ENCODE measurements at places on chromosomes 11 and 22.

GRCh38 chr11:67391304-67392182 is at the start of gene RAD9A:
Gene RAD9A (plus strand): TSS chr11:67391986. CDS start chr11:67392045, 59 bp downstream.
- peak; percentile 95 for DNase-seq

GRCh38 chr11:102831489-102832440 is 11.6 kb downstream of the MMP3 start:
- no peak for DNase-seq

- DNase-seq = no peak
Measured at GRCh38 chr11:125542709-125543108, 26.6 kb upstream of the EI24 start.

GRCh38 chr22:47206666-47207218 is 444.3 kb downstream of the TBC1D22A start:
- DNase-seq = no peak

DNA sequence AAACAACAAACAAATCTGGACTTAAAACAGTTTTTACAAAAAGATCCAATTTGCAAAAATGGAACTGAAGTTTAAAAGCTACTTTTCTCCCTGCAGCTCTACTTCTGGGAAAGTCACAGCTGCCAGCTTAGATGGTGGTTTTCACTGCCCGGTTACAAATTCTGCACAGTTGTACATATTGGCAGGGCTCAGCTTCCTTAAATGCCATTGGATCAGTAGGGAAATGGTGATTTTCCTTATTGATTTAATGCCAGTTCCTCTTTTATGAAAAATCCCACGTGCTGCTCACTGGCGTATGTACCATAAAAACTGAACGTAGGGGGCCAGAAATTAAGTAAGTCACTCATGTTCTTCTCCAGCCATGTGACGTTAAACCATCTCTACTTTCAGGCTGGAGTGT is 22.8 kb downstream of the GRAP2 start:
- no peak for DNase-seq

- DNase-seq = no peak
Measured at GRCh38 chr11:117815262-117815803, 9.2 kb downstream of the FXYD2 start.

DNA sequence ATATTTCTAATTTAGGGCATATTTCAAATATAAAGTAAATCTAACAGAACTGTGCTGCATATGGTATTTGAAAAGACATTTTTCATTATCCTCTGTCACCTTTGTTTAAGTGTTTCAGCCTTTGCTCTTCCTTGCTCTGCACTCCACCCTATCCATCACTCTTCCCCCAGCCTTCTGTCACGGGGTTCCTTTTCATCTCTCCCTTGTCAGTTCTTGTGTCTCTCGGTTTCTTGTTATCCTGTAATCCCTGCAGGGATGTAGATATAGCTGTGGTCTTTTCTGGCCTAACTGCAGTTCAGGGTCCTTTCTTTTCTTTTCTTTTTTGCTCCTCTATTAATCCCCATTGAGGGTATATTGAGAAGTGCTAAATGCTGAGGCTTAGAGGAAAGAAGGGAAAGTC is 261.9 kb downstream of the DCDC1 start:
- DNase-seq = no peak

- DNase-seq = no peak
Measured at GRCh38 chr11:34328632-34328910, 29.2 kb downstream of the ABTB2 start.

GRCh38 chr11:62648185-62648966 is 2.0 kb upstream of the GANAB start:
- DNase-seq = no peak

GRCh38 chr11:93216511-93217101 is 18.8 kb upstream of the SLC36A4 start:
- no peak for DNase-seq

DNA sequence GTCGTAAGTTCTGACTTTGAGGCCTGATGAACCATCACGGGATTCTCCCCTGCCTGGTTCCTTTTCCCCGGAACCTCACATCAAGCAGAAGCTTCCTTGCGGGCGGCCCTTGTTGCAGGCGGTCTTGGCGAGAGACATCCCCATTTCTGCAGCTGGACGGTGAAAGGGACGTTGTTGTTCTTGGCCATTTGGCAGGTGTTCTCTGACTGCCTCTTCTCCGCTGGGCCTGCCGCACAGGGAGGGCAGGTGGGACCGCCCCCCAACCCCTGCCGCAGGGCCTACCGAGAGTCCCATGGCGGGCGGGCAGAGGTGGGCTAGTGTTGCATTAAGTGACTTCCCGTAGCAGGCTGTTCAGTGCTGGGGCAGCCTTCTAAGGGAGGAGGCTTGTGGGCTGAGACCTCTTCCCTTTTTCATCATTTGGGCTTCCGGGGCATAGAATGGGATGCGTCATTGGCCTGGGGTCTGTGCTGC is 26.9 kb upstream of the GRAMD4 start:
- no peak for DNase-seq

GRCh38 chr11:3886985-3887384 is 31.5 kb downstream of the STIM1 start:
- no peak for DNase-seq

GRCh38 chr11:36258730-36259360 is 30.4 kb downstream of the COMMD9 start:
- no peak for DNase-seq

DNA sequence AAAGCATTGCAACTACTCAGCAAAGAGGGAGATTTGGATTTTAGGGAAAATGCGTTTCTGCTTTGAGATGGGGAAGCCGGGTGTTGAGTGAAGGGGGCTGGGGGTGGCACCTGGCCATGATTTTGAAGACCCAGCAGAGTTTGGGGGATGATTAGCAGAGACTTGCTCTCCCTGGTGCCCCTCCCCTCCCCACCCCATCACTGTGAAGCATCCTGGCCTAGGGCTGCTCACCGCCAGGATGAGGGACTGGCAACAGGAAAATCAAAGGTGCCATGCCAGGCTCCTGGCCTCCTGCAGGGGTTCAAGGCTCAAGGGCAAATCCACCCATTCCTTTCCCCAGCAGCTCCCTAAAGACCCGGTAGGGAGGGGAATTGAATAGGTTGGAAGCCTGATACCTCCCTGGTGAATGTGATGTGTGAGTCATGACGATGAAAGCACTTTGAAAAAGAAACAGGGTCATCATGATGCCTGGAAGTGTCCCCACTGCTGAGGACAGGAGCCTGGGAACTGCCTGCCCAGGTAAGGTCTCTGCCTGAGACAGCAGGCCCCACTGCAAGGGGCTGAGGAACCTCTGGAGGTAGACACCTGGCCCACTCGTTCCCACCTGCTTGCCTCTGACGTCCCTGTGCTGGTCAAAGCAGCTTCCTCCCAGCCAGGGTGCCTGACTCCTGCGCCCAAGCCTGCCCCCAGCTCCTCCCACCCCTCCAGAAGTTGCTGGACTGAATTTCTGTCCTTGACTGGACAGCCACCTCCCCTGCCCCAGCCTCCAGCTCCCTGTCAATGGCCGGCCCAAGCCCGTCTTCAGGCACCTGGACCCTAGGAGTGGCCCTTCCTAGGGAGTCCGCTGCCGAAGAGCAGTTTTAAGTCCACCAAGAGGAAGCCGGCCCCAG is 1.7 kb downstream of the CHST1 start:
- DNase-seq = no peak

DNA sequence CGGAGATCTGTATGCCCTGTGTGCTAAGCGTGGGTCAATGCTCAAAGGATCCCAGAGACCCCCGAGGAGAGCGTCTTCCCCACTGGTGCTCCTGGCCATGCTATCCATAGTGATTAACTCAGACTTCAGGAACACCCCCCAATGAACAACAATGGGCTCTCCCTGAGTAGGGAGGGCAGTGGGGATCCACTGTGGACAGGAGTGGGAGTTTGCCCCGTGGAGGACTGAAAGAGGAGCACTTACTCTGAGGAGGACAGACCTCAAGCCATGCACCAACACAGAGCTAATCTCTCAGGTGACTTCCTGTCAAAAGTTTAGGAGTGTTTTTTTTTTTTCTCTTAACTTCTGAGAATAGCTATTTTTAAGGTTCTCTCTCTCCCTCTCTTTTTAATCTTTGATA is 24.4 kb downstream of the SLC1A2 start:
- DNase-seq = no peak

GRCh38 chr11:32267679-32268187 is 167.6 kb downstream of the WT1 start:
- no peak for DNase-seq

DNA sequence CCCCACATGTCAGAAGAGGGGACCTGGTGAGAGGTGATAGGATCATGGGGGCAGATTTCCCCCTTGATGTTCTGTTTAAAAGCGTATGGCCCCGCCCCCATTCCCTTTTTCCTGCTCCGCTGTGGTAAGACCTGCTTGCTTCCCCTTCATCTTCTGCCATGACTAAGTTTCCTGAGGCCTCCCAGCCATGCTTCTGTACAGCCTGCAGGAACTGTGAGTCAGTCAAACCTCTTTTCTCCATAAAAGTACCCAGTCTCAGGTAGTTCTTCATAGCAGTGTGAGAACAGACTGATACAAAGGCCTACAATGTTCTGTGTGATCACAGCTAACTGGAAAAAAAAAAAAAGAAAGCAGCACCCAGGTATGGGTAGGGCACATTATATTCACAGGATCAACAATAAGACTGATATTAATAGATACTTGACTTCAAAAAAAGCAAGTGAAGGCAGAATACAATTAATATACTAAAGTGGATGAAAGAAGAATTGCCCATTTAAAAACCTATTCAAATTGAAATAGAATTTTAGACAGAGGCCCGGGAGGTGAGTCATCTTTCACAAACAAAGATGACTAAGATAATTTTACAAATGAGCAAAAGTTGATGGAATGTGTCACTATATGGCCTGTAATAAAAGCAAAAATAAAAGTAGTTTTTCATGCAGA is 1.7 kb upstream of the OR52K1 start:
- DNase-seq = no peak

- DNase-seq = no peak
Measured at GRCh38 chr11:57641011-57641807, 8.5 kb downstream of the YPEL4 start.

GRCh38 chr11:6404342-6405051 is 14.2 kb downstream of the SMPD1 start:
- DNase-seq = no peak

GRCh38 chr22:27796829-27797519 is 4.6 kb downstream of the MN1 start:
- DNase-seq = no peak

- DNase-seq = no peak
Measured at GRCh38 chr11:73176874-73177155, 34.7 kb upstream of the FCHSD2 start.

- no peak for DNase-seq
Measured at GRCh38 chr11:79458709-79459108, 17.9 kb upstream of the TENM4 start.

DNA sequence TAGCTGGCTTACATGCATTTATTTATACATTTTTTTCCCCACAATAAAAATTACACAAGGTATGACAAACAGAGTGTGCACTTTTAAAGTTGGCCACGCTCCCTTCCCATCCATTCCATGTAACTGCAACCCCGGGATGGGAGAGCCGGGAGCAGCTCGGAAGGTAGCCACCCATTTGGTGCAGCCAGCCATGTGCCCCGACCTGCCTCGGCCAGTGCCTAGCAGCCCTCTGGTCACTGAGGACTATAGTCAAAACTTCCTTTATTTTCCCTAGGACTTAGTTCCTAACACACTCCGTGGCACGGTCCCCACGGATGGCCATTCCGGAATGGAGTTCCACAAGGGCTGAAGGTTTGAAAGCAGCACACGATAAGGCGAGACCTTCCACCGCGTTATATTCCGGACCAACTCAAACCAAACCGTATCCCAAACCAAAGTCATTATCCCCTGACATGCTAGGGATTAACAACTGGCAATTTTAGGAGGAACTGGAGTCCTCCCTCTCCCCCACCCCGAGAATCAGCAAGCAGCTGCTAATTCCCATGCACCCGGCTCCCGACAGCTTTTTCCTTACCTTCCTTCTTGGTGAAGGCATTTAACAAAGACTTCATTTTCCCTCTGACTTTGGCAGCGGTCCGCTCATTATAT is 426.4 kb downstream of the SHANK2 start:
- no peak for DNase-seq

- DNase-seq = no peak
Measured at GRCh38 chr11:61071913-61072312, 30.4 kb upstream of the CD5 start.

GRCh38 chr22:29816539-29816938 is 21.5 kb downstream of the ASCC2 start:
- no peak for DNase-seq

DNA sequence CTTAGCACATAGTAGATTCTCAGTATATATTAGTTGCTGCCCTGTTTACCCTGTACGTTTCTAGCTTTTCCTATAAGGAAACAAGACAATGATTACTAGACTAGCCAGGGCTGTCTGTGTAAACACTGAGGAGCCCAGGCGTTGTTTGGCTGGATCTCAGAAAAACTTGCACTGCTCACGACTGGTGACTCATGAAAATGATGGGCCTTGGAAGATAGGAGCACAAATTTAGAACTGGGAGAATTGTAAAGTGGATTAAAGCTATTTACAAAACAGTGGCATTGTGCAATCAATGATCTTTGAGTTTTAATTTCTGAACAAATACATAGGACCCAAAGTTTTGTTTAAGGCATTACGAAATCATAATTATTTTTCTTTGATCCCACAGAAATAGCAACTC is 276.9 kb downstream of the FAM76B start:
- no peak for DNase-seq

All from omental fat pad (tissue), 4 donors.